ENCODE measurements at places on chromosomes 2 and 18.

- DNase-seq: no peak
Observed at GRCh38 chr2:241814393-241814642, 5.3 kb downstream of the NEU4 start.

- DNase-seq: no peak
Observed at GRCh38 chr2:191922736-191923651, 76.1 kb upstream of the CAVIN2 start.

DNA sequence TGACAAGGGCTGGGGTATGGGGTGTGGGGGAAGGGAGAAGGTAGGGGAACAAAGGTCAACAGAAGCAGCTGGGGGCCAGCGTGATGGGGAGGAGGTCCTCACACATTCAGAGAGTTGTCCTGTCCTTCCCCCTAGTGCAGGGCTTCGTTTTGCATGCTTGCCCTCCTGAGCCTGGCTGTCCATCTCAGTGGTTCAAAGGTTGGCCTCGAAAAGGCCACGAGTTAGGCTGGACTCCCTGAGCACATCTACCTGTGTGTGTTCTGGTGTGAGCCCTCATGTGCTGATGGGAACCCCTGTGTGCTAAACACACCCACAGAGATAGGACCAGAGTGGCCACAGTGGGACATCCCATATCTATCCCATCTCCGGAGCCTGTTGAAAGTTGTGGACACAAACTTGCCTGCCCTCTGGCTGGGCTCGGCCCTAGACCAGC is 51.9 kb downstream of the EPAS1 start:
- DNase-seq: no peak

- peak; percentile 16 for DNase-seq
Observed at GRCh38 chr2:88690591-88691338, 708 bp upstream of the RPIA start.

DNA sequence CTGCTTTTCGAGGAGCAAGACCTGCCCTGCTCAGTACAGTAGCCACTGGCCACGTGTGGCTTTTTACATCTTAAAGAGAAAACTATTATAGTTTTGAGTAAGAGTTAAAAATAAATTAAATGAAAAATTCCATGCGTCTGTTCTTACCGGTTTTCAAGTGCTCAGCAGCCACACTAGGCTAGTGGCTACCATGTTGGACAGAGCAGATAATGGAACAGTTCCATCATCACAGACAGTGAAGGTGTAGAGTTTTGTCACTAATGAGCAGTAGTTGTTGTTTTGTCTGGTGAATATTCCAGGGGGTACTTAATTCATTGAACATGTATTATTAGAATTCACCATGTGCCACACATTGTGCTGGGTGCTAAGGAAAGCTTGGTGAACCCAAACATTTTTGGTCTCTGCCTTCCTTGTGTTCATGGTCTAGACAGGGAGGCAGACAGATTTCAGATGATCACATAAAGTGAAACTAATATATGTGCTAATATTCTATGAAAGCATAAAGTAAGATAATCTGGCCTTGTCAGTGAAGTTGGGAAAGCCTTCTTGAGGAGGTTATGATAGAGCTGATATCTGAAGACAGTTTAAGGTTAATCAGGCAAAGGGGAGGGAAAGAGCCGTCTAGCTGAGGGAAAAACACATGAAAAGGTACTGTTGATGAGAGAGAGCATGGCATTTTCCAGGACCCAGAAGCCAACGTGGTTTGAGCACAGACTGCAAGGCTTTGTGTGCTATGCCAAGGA is 1.4 kb downstream of the ALMS1 start:
- DNase-seq: no peak

GRCh38 chr2:111653103-111653624 is 230.8 kb downstream of the ANAPC1 start:
- DNase-seq: no peak

DNA sequence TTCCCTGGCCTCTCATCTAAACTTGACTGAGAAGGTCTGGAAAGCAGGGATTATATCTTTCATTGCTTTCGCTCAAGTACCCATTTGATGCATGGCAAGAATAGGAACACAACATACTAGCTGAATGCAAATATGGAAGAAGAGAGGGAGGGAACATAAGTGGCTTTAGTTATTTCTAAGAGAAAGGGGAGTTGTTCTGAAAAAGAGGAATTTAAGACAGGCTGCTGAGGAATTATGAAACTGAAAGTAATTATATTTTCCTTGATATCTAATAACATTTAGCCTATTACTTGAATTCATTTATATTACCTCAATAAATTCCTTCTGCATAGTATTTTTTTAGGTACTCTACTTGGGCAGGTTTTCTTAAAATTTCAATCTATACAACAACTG is 105.8 kb upstream of the TTN start:
- DNase-seq: no peak

GRCh38 chr2:52594026-52594425 is 1173.6 kb upstream of the CHAC2 start:
- no peak for DNase-seq

DNA sequence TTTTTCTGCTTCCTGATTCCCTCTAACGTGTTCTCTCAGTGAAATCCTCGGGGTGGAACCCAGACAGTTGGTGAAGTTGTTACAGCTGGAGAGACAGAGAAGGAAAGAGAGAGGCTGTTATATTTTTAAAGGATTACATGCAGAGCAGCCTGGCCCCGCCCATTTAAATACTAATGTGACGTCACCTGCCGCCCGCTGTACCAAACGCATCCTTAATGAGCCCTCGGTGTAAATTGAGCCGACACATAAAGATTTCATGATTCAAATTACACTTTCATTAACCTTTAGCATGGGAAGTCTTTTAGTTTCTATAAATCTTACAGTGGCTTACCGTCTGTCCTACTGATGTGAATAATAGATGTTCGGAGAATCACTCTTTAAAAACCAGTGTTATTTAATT is 164.0 kb upstream of the SIX3 start:
- DNase-seq: no peak

- DNase-seq: no peak
Observed at GRCh38 chr2:102527086-102527485, 54.1 kb downstream of the SLC9A4 start.

DNA sequence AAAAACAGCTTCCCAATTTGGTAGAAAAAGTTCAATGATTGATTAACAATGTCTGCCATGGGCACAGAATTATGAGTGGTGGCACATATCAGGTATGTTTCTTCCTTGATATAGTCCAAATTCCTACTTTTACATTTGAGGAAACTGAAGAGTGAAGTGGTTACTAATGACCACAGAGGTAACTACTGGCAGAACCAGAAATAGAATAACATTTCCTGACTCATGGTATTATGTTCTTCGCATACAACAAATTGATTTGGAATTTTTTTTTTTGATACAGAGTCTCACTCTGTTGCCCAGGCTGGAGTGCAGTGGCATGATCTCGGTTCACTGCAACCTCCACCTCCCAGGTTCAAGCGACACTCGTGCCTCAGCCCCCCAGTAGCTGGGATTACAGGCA is 6.0 kb upstream of the NFE2L2 start:
- DNase-seq: no peak

DNA sequence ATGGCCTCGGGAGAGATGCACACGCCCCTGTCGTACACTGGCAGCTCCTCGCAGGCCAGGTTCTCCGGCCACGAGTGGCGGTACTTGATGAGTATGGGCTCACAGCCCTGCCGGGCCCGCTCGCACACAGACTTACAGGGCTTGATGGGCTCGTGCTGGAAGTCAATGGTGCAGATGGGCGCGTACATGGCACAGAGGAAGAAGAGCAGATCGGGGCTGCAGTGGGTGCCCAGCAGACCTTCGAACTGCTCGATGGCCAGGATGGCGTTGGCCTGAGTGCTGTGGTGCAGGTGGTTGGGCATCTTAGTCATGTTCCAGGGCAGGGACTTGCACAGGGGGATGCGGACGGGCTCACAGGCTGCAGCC is 359 bp downstream of the FRZB start:
- DNase-seq: peak; percentile 5

- peak; percentile 53 for DNase-seq
Observed at GRCh38 chr18:63897072-63897471, 9.6 kb downstream of the SERPINB2 start.

DNA sequence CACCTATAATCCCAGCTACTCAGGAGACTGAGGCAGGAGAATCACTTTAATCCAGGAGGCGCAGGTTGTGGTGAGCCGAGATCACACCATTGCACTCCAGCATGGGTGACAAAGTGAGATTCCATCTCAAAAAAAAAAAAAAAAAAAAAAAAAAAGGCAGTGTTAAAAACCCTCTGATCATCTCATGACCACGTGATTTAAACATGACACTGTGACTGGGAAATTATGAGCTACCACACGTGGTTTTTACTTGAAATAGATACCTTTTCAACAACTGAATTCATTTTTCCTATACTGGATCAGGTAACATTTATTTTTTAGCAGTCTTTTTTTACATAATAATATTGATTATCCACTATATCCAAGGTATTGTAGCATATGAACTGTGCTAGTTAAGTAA is 102.7 kb downstream of the PTRHD1 start:
- DNase-seq: no peak

GRCh38 chr2:44753552-44754285 is 187.8 kb upstream of the SIX3 start:
- DNase-seq: peak; percentile 33

- no peak for DNase-seq
Observed at GRCh38 chr18:484749-485464, 15.6 kb downstream of the COLEC12 start.

GRCh38 chr2:201536754-201537153 is 85.2 kb downstream of the STRADB start:
- DNase-seq: no peak

- DNase-seq: no peak
Observed at GRCh38 chr2:33704406-33704855, 105.3 kb upstream of the FAM98A start.

GRCh38 chr2:101811226-101812015 is 113.9 kb downstream of the MAP4K4 start:
- DNase-seq: no peak

DNA sequence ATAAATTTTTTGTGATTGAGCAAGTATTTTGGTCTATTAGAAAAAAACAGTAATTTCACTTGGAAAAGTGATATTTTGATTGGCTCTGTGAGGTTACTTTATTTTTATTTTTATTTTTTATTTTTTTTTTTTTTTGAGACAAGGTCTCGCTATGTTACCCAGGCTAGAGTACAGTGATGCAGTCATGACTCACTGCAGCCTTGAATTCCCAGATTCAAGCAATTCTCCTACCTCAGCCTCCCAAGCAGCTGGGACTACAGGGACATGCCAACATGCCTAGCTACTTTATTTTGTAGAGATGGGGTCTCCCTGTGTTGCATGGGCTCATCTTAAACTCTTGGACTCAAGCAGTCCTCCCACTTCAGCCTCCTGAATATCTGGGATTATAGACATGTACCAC is 60.9 kb upstream of the MGAT5 start:
- peak; percentile 35 for DNase-seq

DNA sequence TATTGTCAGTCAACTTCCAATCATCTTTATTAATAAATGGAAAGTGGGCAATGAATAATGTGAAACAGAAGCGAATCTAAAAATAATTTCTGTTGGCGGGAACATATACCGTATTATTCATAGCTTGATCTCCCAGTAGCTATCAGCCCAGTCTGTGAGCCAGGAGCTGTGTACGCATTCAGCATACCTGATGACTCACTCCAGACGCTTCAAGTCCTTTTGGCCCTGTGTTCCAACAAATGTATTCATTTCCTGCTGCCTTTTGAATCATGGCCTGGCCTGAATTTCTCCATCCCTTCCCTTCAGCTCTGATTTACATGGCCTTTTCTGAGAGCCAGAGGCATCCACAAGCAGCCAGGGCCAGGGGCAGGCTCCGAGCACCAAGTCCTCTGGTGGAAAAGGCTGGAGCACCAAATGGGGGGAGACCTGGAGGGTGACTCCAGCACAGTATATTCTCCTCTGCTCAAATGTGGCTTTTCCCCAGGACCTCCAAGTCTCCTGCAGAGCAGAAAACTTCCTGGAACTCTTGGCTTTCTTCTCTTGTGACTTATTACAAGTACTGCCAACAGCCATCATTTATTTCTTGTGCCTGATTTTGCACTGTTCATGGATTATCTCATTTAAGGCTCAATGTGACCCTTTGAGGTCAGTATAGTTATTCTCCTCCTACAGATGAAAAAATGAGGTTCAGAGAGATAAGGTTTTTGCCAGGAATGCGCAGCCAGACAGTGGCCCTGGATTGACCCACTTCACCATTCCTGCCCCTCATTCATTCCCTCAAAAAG is 108.7 kb downstream of the EN1 start:
- DNase-seq: peak; percentile 98

- no peak for DNase-seq
Observed at GRCh38 chr2:1405967-1406366, 7.3 kb upstream of the TPO start.

DNA sequence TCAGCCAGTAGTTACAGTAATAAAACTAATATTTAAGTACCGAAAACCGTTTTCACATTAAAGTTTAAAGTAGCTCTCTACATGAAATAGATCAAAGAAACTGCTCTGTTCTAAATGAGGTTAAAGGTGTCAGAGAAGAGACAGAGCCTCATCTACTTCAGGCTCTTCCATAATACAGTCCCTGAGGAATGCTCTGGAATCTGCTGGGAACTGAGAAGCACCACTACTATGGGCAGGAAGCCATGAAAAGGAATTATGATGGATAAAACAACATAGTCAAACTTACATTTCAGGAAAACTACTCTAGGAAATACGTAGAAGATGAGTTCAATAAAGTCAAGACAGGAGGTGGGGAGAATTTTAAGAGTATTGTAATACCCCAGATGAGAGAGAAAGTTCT is 60.0 kb downstream of the ROCK1 start:
- peak; percentile 4 for DNase-seq

DNA sequence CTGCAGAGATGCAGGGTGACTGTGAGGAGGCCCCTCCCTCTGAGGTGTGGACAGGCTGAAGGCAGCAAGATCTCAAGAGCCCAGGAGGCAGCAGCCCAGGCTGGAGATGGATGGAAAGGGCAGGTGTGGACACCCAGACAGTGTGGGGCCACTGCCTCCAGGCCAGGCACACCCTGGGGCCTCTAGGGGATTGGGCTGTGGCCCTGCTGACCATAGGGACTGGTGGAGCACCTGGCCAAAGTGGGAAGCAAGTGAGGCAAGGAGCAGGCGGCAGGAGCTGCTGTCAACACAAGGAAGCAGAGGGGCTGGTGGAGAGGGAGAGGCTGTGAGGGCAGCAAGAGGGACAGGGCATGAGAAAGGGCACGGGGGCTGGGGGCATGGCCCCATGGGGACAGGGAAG is 10.8 kb downstream of the SNED1 start:
- no peak for DNase-seq

- no peak for DNase-seq
Observed at GRCh38 chr2:24461685-24462084, 29.4 kb upstream of the NCOA1 start.

- DNase-seq: no peak
Observed at GRCh38 chr2:162706770-162707169, 131.8 kb downstream of the KCNH7 start.
